ENCODE measurements at places on chromosomes 6 and 20.

DNA sequence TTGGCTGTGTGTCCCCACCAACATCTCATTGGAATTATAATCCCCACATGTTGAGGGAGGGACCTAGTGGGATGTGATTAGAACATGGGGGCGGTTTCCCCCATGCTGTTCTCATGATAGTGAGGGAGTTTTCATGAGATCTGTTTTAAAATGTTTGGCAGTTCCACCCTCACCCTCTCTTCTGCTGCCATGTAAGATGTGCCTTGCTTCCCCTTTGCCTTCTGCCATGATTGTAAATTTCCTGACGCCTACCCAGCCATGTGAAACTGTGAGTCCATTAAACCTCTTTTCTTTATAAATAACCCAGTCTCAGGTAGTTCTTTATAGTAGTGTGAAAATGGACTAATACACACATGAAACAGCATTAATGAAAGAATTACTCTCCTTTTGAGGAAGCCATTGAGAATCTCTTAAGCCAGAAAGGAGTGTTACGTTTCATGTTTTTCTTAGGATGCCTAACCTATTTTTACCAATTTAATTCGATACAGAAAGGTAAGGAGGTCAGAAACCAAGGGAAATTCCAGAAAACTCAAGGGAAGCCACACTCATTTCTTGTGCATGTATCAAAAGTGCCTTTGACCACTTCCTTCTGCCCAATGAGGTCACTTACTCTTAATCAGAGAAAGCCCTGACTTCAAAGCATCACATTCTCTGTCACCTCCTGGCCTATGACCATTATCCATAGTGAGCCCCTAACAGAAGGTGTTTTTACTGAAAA is 24.7 kb upstream of the HINT3 start:
- no peak for DNase-seq

DNA sequence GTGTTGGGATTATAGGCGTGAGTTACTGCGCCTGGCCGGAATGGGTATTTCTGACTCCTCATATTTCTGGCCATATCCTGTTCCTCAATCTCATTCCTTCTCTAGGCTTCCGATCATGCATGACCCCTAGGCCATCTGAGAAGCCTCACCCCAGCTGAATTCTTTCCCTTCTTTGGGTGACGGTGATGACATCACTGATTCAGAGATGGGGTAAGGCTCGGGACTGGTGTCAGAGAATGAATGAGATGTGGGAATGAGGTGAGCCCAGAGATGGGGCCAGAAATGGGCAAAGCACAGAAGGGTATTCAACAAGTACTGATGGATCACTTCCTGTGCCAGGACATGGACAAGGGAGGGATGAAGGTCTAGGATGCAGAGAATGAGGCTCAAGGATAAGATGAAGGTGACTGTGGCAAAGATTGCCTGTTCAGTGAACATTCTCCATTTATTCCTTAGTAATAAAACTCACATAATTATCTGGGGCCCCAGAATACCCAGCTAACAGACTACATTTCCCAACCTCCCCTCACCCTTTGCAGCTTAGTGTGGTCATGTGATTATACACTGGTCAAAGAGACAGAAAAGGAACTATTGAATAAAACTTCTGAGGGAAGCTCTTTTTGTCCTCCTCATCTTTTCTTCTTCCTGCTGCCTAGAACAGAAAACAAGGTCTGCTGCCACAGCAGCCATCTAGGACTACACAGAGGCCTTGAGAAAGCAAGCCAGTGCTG is 39.6 kb downstream of the KIAA0319 start:
- no peak for DNase-seq

GRCh38 chr6:447381-448165 is 56.0 kb downstream of the IRF4 start:
- DNase-seq: no peak

GRCh38 chr20:3208786-3209256 is 477 bp upstream of the ITPA start:
- DNase-seq: no peak

DNA sequence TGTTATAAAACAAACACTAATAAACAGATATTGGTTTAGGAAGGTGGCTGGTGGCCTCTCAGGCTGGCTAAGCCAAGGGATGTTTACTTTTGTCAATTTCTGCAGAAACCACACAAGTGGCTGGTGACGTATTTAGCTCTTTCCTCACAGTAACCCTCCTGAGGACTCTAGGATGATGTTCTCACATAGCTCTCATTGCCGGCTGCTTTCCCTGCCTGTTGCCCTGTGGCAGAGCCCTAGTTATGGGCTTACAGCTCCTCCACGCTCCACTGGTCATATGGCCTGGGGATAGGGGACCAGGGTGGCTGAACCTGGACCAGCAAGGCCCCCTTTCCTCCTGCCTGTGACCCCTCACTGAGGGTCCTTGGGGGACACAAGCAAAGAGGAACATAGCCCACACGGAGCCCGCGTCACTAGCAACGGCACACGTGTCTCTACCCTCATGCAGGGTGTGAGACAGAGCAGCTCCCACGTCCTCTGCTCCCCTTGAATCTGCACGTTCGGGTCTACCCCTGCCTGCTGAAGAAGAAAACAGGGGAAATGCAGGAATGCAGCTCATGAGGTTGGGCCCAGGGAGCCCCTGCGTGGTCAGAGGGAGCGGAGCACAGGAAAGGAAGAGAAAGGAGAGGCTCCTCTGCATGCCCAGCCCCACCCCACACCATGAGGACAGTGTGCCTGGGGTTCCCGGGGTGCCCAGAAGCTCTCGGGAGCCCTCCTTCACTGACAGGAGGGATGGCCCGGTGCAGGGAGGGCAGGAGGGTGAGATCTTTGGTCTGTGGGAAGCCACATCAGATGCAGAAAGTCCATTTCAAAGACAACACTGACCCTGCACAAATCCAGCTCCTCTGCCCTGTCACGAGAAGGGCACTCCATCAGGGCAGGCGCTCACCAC is 13.9 kb downstream of the RAMACL start:
- no peak for DNase-seq

- DNase-seq: no peak
Observed at GRCh38 chr20:51391926-51392325, 150.6 kb downstream of the NFATC2 start.

- no peak for DNase-seq
Observed at GRCh38 chr6:127971945-127972391, 71.1 kb upstream of the THEMIS start.

DNA sequence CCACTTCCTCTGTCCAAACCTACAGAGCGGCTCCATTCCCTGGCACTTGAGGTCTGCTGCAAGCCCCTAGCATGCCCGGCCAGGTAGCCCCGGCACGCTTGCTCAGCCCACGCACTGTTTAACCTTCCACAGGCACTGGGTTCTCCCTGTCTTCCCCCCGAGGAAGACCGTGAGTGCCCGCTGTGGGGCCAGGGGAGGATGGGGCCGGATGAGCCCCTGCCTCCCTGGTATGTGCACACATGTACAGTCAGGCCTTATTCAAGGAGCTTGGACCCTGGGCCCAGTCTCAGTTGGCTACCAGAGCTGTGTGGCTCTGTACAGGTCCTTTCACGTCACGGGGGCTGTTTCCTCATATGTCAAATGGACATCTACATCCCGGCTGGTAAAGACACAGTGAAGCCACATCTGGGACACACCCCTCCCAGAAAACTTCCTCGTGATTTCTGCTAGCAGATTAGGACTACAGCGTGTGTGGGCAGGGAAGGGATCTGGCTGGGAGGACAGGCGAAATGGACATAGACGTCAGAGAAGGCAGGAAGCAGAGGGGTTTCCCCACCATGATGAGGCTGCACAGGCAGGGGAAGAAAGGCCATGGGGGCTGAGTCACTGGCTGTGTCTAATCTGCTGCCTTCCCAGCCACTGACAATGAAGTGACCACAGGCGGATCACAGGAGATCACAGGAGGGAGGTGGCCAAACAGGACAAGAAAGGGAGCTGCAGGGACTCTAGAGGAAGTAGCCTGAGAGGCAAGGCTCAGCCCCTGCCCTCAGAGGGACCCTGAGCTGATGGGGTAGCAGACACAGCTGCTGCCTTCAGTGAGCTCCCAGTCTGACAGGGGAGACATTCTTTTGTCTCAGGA is 62.9 kb downstream of the MRPL14 start:
- no peak for DNase-seq

DNA sequence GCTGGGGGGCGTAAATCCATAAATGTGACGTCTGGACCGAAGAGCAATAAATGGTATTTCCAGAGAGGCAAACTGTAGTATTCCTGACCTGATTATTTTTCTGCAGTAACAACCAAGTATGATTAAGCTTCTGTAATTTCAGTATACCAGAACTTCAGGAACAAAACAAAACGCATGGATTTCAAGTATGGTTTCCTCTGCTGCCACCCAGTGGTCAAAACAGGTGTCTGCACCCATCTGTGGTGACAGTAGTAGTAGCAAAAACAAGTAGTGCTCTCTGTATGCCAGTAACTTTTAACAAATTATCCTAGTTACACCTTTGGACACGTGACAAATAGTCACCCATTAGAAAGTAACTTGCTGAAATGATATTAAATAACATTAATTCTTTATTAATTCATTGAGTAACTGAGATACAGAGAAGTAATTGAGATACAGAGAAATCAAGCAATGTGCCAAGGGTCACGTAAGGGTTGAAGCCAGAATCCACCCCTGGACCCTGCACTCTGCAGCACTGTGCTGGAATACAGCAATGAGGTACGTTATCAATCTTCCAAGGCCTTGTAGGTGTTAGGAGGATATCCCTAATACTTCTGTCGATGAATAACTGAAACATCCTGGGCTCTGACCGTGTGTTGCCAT is 7.9 kb downstream of the CALHM4 start:
- peak; percentile 78 for DNase-seq

GRCh38 chr6:160461641-160462040 is 113.5 kb downstream of the SLC22A3 start:
- DNase-seq: no peak

- no peak for DNase-seq
Observed at GRCh38 chr6:110776413-110776812, 38.9 kb downstream of the CDK19 start.

DNA sequence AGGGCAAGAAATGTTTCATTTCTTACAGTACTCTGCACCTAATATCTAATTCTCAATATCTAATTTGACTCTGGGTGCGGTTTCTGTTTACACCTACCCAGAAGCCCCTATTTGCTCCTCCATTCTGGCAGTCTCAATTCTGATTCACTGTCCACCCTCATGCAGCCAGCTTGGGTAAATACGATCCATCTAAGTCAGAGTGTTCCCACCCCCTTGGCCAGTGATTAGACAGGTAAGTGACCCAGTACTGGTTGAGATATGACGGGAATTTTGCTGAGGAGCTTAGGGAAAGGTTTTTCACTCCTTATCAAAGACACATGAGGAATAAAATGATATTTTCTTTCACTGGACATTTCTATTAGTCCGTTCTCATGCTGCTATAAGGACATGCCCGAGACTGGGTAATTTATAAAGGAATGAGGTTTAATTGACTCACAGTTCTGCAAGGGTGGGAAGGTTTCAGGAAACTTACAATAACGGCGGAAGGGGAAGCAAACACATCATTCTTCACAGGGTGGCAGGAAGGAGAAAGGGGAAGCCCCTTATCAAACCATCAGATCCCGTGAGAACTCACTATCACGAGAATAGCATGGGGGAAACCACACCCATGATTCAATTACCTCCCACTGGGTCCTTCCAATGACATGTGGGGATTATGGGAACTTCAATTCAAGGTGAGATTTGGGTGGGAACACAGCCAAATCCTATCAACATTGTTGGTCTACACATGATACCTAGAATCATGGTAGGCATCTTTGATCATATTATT is 29.4 kb downstream of the GLO1 start:
- DNase-seq: no peak

GRCh38 chr6:170137911-170138910 is 152.7 kb downstream of the DLL1 start:
- DNase-seq: no peak

DNA sequence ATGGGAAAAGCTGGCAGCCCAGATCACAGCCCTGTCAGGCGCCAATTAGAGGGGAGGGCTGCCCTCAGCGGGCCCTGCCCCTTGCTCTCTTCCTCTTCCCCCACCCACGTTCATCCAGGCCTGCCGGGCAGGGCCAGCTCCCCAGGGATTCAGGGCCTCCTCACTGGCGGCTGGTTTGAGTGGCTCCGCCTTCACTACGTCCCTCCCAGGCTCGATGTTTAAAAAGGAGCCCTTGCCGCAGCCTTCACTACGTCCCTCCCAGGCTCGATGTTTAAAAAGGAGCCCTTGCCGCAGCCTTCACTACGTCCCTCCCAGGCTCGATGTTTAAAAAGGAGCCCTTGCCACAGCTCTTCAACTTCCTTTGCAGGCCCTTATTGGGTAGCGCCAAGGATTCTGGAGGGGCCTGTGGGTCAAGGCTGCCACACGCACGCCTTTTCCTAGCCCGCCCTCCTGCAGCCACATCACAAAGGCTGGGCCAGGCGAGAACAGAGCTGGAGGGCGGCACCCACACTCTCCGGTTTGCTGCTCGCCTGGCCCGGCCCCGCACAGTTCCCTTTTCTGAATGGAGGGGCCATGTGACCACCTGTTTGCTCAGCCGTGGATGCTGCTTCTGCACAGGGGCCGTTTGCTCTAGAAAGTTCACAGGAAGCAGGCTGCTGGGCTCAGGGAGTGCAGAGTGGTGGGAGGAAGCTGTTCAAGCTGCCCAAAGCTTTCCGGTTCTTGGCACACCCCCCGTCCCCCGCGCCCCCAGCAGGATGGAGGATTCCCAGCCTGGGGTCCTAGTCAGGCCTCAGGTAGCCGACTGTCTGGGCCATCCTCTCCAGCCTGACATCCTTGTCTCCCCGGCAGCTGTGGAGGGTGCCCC is 1.6 kb downstream of the SLC17A9 start:
- no peak for DNase-seq

DNA sequence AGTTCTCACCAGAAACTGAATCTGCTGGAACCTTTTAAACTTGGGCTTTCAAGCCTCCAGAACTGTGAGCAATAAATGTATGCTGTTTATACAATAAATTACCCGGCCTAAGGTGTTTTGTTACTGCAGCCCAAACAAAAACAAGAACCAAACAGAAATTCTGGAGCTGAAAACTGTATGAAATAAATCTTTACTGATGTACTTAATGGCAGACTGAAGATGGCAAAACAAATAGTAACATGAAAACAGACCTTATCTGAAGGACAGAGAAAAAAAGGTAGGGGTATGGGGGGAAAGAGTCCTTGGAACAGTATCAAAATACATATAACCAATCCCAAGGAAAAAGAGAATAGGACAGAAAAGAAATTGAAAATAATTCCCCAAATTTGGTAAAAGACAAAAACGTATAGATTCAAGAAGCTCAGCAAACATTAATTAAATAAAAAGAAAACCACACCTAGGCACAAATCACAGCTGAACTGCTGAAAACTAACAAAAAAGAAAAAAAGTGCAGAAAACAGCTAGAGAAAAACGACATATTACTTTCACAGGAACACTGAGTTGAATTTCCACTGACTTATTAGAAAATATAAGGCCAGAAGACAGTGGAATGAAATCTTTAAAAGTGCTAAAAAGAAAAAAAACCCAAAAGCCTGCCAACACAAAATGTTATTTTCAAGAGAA is 47.7 kb downstream of the NOL7 start:
- no peak for DNase-seq

DNA sequence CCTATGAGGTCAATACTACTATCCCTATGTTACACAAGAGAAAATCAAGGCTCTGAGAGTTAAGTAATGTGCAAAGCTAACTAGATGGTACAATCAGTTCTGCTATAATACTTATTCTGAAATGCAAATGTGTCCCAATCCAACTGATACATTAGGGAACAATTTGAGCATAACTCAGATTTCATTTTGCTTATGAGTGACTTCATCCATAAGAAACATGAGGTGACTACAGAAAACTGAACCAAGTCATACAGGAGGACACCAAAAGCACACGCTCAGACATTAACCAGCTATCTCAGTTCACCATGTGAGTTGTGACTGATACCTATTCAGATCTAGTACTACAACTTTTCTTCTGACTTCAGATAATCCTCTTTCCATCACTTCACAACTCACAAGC is 179.9 kb upstream of the RUNX2 start:
- no peak for DNase-seq
